Lung (tissue), 17 donors: ENCODE measurements at places on chromosomes 13 and 19.

DNA sequence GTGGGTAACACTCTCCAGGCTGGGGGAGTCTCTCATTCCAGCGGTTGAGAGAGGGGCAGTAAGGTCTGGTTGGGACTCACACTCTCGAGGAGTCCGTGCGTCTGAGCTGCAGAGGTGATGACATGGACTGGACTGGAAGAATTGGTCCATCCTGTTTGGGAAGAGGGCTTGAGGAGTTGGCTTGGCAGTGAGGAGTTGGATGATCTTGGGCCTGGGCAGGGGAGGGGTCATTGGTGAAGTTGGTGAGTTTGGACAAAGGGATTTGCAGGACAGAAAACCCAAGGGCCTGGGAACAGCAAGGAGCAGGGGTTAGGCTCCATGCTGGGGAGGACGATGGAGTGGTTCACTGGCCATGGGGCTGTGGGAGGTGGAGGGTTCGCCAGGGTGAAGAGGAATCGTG is 3.7 kb downstream of the PPP1R37 start:
- no peak for DNase-seq

GRCh38 chr13:37014609-37015008 is 14.0 kb downstream of the EXOSC8 start:
- no peak for DNase-seq

DNA sequence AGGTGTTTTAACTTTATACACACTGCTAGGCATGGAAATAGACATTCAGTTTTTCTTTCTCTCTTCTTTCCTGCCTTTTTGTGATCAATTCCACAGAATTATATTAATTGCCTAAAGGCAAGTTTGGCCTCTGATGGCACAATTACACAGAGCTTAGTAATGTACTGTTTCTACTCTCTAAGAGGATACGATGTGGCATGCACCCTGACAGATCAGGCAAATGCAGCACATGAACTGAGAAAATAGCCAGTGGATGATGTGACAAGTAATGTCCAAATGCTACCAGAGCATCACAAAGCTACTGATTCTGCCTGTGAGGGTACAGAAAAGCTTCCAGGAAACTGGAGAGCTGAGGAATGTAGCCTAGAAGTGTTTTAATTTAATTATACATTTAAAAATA is 233.8 kb upstream of the PRR20A start:
- no peak for DNase-seq

DNA sequence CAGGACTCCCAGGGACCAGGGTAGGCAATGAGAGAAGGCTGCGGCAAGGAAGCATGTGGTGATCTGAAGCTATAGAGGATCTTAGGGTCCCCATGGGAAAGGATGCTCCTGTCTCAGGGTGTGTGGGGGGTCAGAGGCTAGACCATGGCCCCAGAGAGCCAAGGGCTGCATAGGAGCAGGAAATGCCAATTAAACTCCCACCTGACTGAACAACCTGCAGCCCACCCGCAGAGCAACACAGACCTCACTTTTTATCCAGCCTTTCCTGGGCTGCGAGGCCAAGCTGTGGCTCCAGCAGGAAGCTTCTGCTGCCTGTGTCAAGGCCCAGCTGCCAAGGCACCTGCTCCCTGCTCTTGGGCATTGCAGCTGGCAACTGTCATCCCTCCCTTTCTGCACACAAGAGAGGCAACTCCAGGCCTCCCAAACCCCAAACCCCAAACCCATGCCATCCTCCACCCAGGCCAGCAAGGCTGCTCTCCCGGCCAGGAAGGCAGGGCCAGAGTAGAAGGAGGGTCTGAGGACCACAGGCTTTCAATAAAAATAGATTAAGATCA is 290.1 kb downstream of the FOXO1 start:
- DNase-seq = no peak

- DNase-seq = no peak
Measured at GRCh38 chr19:39746836-39747529, 9.2 kb upstream of the CLC start.

GRCh38 chr19:16676101-16676798 is 15.3 kb downstream of the TMEM38A start:
- no peak for DNase-seq

GRCh38 chr19:16889366-16889882 is 625 bp downstream of the F2RL3 start:
- no peak for DNase-seq

DNA sequence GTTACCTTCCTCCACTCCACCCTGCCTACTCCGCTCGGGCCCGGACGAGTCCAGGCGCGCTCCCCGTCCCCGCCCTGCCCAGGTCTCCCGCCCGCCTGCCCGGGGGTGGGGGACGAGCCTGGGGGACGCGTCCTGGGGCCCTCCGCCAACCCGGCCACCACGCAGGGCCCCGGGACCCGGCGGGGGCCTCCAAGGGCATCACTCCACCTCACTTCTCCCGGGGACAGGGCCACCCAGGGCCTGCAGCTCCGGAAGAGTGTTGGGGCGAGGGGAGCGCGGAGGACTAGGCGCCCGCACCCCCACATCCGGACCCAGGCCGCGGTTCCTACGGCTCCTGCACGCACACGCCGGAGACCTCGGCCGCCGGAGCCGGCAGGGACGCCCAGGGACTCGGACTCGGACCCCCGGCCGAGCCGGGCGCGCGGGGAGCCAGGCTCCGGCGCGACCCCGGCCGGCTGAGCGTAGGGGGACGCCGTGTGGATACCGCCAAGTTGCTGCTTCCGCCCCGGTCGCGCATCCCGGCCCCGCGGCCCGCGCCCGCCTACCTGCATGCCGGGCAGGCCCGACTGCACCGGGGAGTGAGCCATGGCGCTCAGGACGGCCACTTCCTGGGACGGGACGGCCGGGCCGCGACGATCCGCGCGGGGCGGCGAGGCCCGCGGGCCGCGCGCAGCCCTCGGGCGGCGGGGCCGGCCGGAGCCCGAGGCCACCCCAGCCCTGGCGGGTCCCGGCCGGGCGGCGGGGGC is 534 bp downstream of the STK24 start:
- peak; percentile 65 for DNase-seq

DNA sequence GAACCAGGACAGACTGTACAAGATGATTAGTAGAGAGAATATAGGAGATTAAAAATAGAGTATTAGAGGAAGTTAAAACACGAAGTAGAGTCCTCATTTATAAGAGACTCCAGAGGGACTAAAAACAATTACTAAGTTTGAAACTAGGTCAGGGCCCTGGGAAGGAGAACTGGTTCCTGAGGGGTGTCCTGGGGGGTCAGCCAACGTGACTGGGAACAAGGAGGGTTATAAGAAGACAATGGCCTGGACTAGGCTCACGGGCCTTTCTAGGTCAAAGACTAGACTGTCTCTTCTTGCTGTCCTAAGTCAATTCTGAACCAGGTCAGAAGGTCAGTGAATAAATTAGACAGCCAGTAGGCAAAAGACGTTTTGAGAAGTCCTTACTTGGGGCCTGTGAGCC is 165.3 kb downstream of the IER2 start:
- DNase-seq = no peak

DNA sequence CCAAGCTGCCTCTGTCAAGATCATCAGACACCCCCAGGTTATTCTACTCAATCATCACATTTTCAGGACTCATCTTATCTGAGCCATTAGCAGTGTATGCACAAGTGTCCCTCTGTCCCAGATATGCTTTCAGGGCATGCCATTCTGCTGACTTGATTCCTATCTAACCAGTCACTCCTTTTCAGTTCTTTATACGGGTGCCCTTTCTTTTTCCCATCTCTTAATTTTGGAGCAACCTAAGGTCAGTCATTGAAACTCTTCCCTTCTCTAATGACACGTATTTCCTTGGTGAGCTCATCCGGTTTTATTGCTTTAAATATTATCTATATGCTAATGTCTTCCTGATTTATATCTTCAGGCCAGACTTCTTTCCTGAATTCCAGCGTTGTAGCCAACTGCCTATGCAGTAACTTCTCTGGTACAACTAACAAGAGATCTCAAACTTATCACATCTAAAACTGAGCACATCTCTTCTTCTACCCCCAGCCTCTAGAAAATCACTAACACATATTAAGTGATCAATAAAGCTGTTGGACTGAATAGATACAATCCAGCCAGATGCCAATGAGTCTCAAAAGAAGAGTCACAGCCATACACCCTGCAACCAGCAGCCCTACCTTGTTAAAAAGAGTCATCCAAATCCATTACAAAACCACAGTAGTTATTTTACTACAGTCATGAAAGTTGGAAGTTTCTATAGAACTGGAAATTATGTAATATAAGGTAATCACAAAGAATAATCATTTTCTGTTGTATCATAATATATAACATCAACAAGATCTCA is 58.8 kb downstream of the DCLK1 start:
- DNase-seq = no peak

- no peak for DNase-seq
Measured at GRCh38 chr13:59950266-59950665, 213.5 kb downstream of the DIAPH3 start.
